Stimulated activated CD4-positive, alpha-beta T cell treated with anti-CD3 and anti-CD28 coated beads, Interleukin-4, amount 100 ng/mL, for 24 hours (primary cell): ENCODE measurements at places on chromosomes 3 and 15.

GRCh38 chr3:3998140-3998922 is 199.1 kb downstream of the LRRN1 start:
- no peak for DNase-seq

DNA sequence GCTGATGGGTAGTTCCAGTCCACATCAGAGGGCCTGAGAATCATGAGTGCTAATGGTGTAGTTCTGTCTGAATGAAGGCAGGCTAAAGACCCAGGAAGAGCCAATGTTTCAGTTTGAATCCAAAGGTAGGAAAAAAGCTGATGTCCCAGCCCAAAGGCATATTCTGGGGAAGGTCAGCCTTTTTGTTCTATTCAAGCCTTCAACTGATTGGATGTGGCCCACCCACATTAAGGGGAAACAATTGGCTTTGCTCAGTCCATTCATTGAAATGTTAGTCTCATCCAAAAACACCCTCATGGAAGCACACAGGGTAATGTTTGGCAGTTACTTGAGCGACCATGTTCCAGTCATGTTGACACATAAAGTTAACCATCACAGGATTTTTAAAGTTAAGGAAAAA is 25.9 kb downstream of the EPHB1 start:
- no peak for DNase-seq

DNA sequence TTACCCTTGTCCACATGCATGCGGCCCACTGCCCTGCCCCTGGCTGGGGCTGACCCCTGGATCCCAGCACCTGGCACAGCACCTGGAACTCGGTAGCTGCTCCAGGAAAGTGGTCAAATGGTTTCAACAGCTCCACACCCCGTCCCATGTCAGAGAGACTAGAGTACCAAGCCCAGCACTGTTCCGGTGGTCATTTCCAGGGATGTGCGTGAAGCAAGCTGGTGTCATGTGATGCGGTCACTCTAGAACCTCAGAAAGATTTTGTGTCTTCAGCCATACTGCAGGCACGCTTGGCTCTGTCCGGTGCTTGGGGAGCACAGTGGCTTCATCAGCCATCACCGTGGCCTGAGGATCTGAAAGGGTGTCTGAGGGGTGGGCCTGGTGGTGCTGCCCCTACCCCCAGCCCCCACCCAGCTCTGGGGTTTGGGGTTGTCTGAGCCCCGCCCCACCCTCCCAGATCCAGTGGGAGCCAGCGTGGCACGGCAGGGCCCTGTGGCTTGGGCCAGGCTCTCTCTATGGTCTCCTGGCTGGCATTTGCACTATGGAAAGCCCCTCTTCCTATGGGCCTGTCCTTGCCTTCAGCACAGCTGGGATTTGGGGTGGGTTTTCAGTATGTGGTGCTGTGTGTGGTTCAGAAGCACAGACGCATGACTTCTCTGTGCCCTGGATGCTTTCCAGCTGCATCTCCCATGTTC is 15.3 kb downstream of the APBA2 start:
- no peak for DNase-seq

GRCh38 chr3:1531981-1532380 is 439.2 kb downstream of the CNTN6 start:
- no peak for DNase-seq

GRCh38 chr3:10517627-10518026 is 12.2 kb upstream of the ATP2B2 start:
- DNase-seq, result no peak
